Stimulated activated CD4-positive, alpha-beta T cell treated with anti-CD3 and anti-CD28 coated beads, TNF-alpha, amount 100 ng/mL, for 4 hours (primary cell): ENCODE measurements at places on chromosomes 6 and 20.

- no peak for DNase-seq
Observed at GRCh38 chr6:13550656-13551055, 23.7 kb upstream of the SIRT5 start.

- DNase-seq, result no peak
Observed at GRCh38 chr20:10701607-10702006, 27.8 kb upstream of the JAG1 start.

DNA sequence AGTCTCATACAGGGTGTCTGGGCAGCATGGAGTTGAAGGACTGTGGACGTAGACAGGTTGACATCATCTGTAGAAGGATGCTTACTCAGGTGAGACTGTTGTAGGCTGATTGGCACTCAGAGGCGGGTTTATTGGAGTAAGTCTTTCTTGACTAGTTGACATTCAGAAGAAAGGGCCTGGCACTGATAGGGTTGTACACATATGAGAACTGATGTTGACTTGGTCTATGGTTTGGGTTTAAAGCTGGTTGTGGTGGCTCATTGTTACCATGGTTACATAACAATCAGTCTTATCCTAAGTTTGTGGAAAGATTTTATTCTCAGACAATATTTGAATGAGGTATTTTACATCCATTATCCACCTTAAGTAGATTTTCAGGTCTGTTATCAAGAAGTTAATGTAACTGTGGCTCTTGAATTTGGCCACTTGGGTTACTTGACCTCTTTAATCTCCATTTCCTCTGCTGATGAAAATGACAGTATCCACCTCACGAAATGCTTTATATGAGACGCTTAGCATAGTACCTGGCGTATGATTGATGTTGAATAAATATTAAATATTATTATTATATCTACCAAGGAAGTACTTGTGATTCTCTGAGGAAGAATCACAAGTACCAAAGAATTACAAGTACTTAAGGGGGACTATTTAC lies 109.3 kb downstream of the DNAH8 start:
- DNase-seq, result no peak

DNA sequence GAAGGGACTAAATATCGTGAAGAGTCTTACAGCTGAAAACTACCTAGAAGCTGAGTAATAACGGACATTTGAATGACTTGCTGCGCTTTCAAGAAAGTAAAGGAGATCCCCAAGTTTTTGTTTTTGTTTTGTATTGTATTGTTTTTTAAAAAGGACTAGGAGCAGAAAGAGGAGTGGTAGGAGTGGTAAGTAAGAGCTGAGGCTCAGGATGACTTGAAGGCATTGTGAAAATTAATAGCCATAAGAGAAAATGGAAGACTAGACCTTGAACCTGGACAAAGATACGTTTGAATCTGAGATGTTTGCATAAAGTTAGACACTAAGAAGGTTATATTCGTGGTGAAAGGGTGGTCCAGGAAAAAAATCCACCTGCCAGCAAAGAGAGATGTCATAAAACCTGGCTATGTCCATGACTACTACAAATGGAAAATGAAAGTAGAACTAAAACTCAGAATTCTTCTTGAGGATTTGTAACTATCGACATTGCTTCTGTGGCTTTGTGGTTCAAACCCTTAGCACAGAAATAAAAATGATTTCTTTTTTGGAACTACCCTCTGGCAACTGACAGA lies 824.8 kb upstream of the FLRT3 start:
- no peak for DNase-seq

DNA sequence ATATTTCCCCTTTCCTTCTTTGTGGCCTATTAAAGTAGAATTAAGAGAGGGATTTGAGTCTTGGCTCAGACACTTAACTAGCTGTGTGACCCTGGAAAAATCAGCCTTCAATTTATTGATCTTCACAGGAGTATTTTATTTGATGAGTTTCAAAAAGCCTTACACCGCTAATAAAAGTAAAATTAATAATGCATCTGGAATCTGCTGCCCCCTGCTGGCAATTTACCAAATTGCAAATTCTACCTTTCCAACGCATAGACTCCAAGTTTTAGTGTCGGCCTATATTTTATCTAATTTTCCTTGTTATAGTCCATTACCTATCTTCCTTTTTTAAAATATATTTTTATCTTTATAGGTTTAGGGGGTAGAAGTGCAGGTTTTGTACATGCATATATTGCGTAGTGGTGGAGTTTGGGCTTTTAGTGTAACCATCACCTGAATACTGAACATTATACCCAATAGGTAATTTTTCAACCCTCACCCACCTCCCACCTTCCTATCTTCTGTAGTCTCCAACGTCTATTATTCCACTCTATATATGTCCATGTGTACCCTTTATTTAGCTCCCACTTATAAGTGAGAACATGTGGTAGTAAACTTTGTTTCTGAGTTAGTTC lies 46.3 kb downstream of the GOPC start:
- no peak for DNase-seq

- no peak for DNase-seq
Observed at GRCh38 chr6:28205879-28206278, 19.2 kb upstream of the ZSCAN9 start.

- DNase-seq, result no peak
Observed at GRCh38 chr6:12916006-12916405, 199.4 kb downstream of the PHACTR1 start.

- DNase-seq, result no peak
Observed at GRCh38 chr20:49891476-49892110, 23.7 kb downstream of the SPATA2 start.

- no peak for DNase-seq
Observed at GRCh38 chr20:50110141-50111047, 2.6 kb downstream of the UBE2V1 start.

GRCh38 chr6:48713612-48714011 lies 602.6 kb upstream of the PTCHD4 start:
- DNase-seq, result no peak

GRCh38 chr6:85923013-85923430 lies 280.3 kb upstream of the SYNCRIP start:
- DNase-seq, result no peak

DNA sequence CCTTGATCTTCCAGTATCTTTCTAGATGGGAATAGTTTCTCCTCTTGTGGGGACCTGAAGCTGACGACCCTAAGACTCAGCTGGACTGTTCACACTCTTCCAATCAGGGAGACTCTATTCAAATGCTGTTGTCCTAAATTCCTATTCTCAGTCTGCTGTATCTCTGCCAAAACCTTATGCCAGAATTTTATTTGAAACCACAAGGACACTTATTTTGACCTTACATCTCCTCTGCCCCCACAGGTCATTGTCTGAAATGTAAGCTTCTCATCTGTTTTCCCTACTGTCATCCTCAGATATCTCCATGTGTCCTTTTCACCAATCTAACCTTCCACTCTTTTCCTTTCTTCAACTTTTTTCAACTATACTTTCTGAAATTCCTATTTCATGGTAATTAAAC lies 289.5 kb upstream of the SGK1 start:
- no peak for DNase-seq

- DNase-seq, result no peak
Observed at GRCh38 chr6:81938991-81939732, 186.7 kb upstream of the TENT5A start.

GRCh38 chr20:11813106-11813890 lies 104.4 kb upstream of the BTBD3 start:
- no peak for DNase-seq

- no peak for DNase-seq
Observed at GRCh38 chr6:132495604-132496079, 17.3 kb downstream of the STX7 start.

- no peak for DNase-seq
Observed at GRCh38 chr6:103893141-103893581, 966.6 kb downstream of the HACE1 start.

- DNase-seq, result no peak
Observed at GRCh38 chr20:33900521-33901131, 89.5 kb downstream of the CHMP4B start.

DNA sequence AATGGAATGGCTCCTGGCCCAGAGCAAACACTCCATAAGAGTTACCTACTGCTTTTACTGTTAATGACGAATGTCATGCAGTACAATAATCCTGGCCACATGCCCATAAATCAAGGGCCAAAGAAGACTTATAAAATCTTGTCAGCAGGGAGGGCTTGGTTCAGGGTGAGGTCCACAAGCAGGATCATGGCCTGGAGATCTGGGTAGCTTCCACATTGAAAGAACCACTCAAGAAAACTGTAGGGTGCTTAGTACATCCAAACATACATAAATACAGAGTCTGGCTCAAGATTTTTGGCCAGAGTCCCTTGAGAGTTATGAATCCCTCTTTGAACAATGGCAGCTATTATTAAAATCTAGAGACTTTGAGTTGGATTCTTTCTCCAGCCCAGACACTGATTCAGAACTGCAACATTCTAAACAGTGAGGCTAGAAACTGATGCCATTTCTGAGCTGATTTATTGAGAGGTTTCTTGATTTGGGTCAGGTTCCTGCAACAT lies 188.7 kb downstream of the CDC5L start:
- DNase-seq, result no peak

GRCh38 chr6:80728830-80729229 lies 622.4 kb downstream of the BCKDHB start:
- DNase-seq, result no peak

DNA sequence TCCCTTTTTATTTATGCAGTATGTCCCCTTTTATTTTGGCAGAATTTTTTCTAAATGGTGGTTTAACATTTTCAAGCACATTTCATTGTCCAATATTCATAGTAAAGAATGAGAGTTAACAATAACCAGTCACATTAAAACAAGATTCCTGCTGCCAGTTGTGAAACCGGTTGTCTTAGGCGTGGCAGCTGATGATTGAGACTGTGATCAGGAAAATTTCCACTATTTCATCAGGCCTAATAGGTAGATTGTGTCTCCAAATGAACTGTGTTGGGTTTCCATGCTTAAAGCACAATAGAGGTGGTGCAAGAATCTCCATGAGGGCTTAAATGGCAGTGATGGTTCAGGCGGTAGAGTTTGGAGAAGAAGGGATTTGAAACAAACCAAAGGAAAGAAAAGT lies 15.3 kb downstream of the PRDM1 start:
- DNase-seq, result no peak

DNA sequence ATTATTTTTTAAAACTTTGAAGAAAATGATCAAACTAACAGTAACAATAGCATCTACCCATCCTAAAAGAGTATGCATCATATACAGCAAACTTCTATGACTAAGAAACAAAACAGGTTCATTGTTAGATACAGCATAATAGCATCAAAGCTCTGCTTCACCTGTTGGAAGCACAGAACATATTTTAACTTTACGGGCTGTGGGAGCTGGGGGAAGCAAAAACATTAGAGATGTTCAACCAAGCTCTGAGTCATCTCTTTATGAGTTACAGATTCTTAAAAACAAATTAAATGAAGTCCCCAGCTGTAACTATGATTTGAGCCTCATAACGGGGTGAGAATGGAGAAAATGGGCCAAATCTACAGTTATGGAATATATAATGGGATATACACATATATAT lies 63.4 kb downstream of the SYNE1 start:
- no peak for DNase-seq

DNA sequence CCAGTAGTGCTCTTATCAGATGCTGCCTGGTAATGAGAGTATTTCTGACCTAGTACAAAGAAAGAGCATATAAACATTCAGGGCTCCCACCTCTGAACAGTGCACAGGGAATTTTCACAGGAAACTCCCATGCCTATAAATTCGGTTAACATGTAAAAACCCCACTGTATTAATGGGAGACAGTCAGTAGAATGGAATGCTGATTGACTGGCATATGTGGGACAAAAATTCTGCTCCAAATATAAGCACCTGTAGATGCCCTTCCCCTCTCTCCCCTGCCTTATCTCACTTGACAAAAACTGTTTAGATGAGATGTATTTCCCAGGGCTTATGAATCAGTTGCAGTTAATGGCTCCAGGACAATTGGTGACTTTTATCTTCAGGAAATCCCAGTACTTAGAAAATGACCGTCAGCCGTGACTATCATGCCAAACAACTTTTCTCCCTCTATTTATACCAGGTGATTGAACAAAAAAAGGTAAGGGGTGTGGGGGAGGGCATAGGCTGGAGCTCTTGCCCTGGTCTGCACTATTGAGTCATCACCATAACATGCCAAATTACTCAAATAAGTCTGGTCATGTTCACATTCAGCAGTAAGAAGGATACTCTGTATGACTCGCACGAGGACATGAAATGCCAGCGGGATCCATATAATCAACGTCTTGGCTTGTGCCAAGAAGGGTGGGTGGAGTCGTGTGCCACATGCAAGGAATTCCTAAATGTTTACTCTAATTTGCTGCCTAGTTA lies 176.4 kb upstream of the BMP2 start:
- DNase-seq, result no peak

- no peak for DNase-seq
Observed at GRCh38 chr6:7687145-7688111, 38.5 kb upstream of the BMP6 start.

DNA sequence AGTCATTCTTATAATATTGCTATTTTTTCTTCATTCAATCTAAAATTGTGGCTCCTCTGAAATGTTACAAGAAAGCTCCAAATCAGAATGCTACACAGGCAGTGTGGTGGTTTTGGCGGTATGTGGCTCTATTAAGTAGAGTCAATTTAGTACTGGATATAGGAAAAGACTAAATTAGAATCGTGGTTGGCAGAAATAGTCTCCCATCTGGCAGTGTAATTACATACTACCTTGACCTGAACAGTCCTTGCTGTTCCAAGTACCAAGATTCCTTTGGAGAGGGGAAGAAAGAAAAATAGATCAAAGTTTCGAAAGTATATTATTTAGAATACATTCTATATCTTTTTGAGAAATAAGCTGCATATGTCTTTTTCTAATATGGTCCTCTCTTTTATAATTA lies 78.2 kb downstream of the C6orf118 start:
- no peak for DNase-seq

DNA sequence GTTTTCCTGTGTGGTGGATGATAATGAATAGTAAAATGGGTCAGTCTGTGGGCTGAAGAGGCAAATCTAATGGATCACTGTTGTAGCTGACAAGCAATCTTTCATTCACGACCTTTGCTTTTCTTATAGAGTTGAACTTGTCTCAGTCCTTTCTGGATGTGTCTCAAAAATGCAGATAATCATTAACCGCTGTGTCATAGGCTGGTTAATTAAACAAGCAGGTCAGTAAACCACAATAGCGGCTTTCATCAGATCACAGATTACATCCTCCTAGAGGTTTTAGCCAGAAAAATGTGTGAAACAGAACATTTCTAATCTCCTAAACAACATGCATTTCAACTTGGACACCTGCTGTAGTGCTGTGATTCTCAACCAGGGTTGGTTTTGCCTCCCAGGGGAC lies 2.5 kb upstream of the METTL24 start:
- no peak for DNase-seq

DNA sequence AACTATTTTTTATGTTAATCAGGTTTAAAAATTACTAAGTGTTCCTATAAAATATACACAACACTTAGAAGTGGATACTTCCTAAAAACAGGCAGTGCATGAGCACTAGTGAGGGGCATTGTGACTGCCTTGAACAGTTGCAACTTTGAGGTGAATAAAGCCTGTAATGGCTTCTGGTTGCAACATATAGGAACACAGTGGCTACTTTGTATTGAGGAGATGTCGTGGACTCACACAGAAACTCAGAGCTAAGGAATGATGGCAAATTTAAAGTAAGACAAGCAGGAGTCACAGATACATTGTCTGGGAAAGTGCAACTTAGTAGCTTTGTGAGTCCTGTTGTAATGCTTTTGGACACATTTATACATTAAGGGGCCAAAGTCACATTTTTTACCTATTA lies 861 bp upstream of the HLA-A start:
- DNase-seq, result no peak
